ENCODE measurements at places on chromosomes 4 and X.

GRCh38 chr4:155802190-155802959, 43.6 kb downstream of the GUCY1B1 start:
- DNase-seq = no peak

- no peak for DNase-seq
Observed at GRCh38 chr4:117481742-117482141, 396.4 kb upstream of the TRAM1L1 start.

GRCh38 chrX:109845996-109846395, 112.9 kb upstream of the ACSL4 start:
- DNase-seq = no peak

GRCh38 chr4:42658261-42658660, 1.4 kb upstream of the ATP8A1 start:
- no peak for DNase-seq

- no peak for DNase-seq
Observed at GRCh38 chr4:143127621-143128020, 57.1 kb upstream of the USP38 start.

GRCh38 chr4:6262847-6263487, 6.7 kb upstream of the WFS1 start:
- DNase-seq = no peak

DNA sequence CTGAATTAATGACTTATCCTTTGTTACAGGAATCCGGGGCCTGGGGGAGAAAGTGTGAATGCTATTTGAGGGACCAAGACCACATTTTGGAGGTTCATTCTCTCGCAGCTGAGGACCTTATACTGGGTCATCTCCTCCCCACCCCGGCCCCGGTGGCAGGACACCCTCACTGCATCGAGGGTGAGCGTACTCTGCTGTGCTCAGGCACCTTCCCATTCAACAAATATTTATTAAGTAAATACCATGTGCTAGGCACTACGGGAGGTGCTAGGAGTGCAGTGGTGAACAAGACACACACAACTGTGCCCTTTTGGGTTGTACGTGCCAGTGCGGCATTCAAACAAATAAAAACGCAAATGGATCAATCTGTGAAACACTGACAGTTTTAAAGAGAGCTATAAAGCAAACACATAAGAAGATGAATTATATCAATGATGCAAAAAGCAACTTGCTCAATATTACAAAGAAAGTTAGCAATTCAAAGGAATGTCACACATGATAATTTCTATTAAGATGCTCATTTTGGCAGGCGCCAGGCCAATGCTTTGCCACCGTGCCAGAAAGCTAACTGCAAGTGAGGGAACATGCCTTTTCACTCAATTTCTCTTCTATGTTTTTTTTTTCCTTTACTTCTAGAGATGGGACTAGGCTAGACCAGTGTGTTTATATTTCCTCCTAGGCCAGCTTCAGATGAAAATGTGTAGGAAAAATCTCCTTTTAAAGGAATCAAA, 24.6 kb downstream of the ADGRG2 start:
- DNase-seq = no peak

DNA sequence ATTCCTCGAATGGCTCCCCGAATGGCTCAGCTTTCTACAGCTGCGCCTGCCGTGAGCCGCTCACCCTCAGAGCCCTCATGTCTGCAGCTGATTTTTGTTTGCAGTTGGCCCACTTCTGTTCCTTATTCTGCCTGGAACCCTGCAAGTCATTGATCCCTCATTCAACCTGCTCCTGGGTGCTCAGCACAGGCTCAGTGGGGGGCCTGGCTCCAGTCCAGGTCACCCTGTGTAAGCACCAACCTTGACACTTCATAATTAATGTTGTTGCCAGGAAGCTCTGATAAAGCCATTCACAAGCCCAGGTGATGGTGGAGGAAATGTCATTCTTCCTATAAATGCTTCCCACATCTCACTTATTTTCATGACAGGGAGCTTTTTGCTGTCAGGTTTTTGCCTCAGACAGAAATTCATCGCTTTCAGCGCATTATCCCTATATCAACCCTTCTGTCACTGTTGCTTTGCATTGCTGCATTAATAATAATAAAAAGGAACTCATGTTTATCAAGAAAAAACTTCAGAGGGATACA, 85.7 kb downstream of the F11 start:
- DNase-seq = no peak

DNA sequence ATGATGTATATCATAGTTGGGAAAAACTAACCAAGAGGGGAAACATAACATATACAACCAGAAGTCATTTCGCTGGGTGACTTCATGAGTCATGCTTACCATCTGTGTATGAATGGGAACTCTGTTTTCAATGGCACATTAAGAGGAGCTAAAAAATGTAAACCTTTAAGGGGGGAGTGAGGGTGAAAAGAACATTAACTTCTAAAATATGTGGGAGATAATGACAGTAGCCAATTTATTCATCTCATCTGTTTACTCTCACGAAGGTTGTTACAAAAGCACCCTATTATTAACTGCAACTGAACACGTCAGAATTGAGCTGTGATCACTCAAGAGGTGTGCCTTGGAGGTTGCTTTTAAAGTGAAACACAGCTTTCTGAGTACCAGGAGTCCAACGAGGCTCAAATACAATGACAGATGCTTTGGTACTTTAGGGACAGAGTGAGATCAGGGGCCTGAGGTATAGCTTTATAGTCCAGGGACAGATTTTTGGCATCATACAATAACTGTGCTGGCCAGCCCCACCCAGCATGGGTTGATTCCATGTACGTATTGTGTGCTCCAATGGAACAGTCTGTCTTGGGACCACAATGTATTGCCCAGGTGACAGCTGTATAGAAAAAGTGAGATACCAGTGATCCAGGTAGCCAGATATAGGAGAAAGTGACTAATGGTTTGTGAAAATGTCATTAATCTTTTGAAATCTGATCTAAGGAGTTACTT, 107.3 kb downstream of the AMMECR1 start:
- DNase-seq = peak; percentile 57

GRCh38 chr4:28444886-28445496, 1584.3 kb downstream of the STIM2 start:
- peak; percentile 6 for DNase-seq

DNA sequence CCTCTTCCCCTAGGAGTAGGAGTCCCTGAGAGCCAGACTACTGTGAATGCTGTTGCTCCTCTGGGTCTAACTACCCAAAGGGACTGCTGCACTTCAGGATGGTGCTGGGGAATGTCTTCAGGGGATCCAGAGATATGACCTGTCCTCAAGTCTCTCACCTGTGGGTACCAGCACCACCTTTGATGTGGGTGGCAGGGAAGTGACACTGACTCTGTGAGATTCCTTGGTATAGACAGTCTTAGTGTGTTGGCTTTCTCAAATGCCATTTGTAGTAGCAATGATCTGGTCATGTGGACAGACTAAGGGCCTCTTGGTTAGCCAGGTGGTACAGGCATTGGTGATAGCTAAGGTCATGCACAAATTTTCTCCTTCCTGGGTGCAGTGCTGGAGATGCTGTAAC, 108.9 kb upstream of the ADAMTS3 start:
- DNase-seq = no peak

DNA sequence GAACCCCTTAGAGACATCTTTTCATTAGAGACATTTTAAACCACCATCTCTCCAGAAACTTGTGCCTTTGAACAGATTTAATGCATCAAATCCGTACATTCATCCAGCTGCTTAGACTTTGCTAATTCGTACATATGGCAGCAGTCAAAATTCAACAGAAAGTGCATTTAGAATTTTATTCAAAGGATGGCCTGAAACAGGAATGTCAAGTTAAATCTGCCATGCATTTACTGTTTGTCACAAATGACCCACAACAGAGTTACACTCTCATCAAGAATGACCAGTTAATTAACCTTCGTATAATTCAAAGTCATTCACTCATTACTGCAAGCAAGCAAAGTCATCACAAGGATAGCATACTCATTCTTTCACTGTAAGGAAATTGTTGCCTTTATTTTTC, 284.3 kb downstream of the SLC7A11 start:
- no peak for DNase-seq

- peak; percentile 42 for DNase-seq
Observed at GRCh38 chrX:38804682-38805431, 3.6 kb downstream of the MID1IP1 start.

- no peak for DNase-seq
Observed at GRCh38 chrX:1449823-1450149, 2.9 kb downstream of the ASMTL start.

DNA sequence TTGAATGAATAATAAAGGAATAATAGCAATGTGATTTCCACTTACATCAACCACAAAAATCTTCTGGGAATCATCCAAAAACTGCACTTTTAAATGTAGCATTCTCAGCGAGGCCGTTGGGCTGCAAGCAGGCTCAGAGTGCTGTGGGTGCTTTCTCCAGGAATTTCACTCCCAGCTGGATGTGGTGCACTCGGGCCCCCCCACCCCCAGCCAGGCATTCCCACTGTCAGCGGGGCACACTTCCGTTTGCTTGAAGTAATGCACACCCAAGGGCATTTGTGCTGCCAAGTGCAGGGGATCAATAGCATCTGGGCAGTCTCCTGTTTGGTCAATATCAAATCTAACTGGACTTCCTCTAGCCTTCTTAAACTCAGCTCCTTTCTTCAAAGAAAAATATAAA, at the start of gene FRMD7:
Gene FRMD7 (minus strand): TSS at position 278 of the 400 bp plus-strand sequence. CDS start 176 bp downstream, at position 102.
- no peak for DNase-seq

GRCh38 chr4:38489011-38489861, 174.8 kb upstream of the KLF3 start:
- DNase-seq = peak; percentile 46

- DNase-seq = no peak
Observed at GRCh38 chrX:9917861-9918260, 49.3 kb upstream of the CLDN34 start.

- peak; percentile 69 for DNase-seq
Observed at GRCh38 chr4:74539044-74539790, 94.3 kb downstream of the AREG start.

DNA sequence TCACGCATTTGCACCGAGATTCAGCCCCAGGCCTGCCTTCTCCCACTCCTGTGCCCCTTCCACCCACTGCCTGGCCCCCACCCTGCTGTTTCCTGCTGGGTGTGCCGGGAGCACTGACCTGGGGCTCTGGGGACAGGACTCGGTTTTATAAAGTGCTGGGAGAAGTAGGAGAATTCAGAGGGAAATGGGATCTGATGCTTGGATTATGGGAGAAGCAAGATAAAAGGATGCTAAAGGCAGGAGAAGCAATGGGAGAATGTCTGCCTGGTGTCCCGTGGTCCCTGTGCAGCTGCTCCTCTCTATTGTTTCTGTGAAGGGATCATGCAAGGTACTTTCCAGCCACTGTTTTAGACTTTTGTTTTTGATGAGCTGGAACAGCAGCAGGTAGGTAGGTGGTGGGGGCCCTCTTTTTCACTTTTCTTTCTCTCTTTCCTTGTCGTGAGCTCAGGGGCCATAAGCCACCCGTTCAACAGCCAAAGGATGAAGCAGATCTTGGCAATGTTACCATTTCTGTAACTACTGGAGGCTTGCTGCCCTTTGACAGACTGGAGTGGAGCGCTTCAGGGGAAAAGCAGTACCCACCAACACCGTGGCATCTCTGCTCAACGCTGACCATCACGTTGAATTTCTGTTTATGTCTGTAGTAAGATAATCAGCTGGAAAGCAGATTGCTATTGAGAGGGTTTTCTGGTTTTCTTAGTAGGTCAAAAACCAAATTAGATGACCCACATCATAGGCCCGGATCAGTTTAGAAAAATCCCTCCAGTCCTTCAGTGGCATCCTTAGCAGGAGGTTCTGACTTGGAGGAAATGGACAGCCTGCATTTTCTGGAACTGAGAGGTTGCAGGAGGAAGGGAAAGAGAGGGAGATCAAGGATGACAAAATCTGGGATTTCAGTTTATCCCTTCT, 63.8 kb upstream of the ENPP6 start:
- no peak for DNase-seq

DNA sequence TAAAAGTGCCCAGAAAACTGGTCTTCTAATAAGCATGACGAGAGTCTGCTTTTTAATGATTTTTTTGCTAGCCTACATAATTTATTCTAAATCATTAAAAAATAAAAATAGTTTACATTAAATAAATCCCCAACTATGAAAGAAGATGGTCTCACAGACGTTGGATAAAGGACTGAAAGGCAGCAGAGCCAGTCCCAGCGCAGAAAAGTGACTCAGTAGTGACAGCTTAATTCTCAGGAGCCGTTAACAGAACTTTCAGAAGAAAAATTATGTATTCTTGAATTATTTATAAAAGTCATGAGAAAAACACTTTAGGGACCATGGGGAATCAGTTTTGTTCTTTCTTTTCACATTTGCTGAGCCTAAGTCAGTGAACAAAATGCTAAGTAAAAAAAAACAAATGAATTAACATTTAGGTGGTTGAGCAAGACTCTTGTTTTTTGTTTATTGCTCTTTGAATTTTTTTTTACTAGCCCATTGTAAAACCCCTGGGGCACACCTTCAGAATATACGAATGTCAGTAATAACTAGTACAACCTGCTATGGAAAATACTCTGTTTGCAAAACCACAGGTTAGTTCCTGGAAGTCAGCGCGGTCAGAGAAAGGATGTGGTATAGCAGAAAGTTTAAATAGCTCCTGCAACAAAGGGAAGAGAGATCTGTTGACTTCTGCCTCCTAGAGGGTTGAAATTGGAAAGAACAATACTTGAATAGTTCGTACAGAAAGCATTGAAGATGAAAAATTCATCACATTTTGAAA, 50.4 kb upstream of the CCDC160 start:
- DNase-seq = peak; percentile 25

DNA sequence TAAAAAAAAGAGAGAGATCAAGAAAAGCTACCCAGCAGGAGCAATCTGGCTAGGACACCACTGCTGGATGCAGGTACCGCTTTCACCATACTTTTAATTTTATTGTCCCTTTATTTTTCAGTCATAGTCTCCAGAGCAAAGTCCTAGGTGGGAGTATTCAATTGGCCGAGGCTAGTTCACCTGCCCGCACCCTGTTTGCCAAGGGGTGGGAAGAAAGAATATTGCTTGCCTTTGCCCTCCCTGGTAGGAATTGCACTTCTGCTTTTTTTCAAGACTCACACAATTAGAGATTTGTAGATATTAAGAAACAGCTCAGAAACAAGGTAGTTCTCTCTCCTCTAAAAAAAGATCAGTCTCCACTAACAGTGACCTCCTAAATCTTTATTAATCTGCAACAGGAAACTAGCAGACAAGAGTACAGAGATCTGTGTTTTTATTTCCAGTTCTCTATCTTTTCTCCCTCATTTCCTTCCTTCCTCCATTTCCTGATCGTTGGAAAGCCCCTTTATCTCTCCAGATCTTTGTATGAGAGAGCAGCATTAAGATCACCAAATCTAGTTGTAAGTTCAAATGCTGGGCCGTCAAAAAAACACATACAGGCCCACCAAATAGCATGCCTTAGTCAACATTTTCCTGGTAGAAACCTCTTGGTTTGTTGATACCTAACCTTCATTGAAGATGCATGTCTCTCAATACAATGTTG, 9.4 kb upstream of the RPGR start:
- no peak for DNase-seq

- DNase-seq = no peak
Observed at GRCh38 chrX:48741834-48742233, 19.7 kb upstream of the GLOD5 start.

- no peak for DNase-seq
Observed at GRCh38 chr4:37687194-37687562, 1.0 kb upstream of the RELL1 start.
